ENCODE measurements at places on chromosomes 11 and 22.

- DNase-seq: no peak
Observed at GRCh38 chr11:128934351-128934750, 8.3 kb downstream of the TP53AIP1 start.

GRCh38 chr11:116731097-116731761 is 41.6 kb downstream of the BUD13 start:
- DNase-seq: no peak

GRCh38 chr11:123408619-123409455 is 21.2 kb upstream of the GRAMD1B start:
- no peak for DNase-seq

DNA sequence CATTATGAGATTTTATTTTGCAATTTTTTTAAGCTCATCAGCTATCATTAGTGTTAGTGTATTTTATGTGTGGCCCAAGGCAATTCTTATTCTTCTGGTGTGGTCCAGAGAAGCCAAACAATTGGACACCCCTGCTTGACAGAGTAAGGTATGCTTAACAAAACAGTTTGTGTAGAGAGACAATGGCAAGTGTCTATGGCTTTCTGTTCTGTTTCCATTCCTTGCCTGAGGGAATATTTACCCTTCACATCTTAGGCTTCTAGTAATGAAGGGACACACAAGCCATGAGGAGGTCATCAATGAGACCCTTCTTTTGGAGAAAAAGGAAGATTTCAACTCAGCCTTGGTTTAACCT is 1278.4 kb upstream of the TENM4 start:
- DNase-seq: no peak

- DNase-seq: no peak
Observed at GRCh38 chr11:12215181-12215593, 104.8 kb downstream of the MICAL2 start.

DNA sequence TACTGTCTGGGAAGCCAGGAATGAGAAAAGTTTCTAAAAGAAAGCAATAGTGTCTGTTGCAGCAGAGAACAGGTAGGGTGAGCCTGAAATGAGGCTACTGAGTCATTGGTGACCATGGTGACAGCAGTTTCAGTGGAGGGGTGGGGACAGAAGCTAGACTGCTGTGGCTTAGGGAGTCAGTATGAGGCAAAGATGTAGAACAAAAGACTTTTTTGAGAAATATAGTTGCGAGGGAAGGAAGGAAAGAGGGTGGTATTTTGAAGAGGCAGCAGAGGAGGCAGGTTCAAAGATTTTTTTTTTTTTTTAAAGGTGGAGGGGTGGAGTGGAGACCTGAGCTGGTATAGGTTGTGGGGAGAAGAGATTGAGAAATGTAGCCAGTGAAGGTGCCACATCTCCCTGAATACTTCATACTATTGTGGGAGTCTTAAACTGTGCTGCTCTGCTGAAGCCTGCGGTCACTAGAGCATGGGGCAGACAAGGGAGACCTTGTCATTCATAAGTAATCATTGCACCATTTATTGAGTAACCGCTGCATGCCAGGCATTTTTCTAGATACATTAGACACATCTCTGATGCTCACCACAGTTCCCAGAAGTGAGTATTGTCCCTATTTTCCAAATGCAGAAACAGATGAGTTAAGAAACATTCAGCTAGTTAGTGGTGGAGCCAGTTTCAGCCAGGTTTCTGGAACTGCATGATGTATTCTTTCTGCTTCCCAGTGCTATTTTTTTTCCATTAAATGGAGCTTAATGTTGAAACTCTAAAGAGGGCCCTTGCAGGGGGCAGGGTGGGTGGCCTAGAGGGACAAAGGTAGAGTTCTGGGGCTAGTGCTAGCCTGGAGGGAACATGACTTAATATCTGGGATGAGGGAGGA is 49.9 kb downstream of the STIM1 start:
- peak; percentile 72 for DNase-seq

GRCh38 chr11:46456269-46457001 is 64.9 kb upstream of the CHRM4 start:
- no peak for DNase-seq
